ENCODE measurements at places on chromosomes 2 and 18. TPM values are rescaled to one million over a fixed set of nuclear protein-coding genes. Genes with fewer than 3 reads are reported as not detected.

The CRYBA2 gene
- not detected for total RNA-seq

The BCL2 gene
- 40.3 TPM for total RNA-seq

The TFCP2L1 gene
- total RNA-seq, result 0.30 TPM

The OSBPL6 gene
- total RNA-seq, result 0.08 TPM

Data from CD4-positive, alpha-beta T cell (primary cell).